Stimulated activated memory B cell treated with anti-CD40 and anti-IgM and Interleukin-4, amounts not matched to agents 10 μg/mL and 1 μg/mL and 100 μg/mL, for 72 hours (primary cell): ENCODE measurements at places on chromosomes 11 and 22.

- peak; percentile 31 for ATAC-seq
These were observed 34.2 kb upstream of the CACNG2 start for GRCh38 chr22:36737776-36738175.

DNA sequence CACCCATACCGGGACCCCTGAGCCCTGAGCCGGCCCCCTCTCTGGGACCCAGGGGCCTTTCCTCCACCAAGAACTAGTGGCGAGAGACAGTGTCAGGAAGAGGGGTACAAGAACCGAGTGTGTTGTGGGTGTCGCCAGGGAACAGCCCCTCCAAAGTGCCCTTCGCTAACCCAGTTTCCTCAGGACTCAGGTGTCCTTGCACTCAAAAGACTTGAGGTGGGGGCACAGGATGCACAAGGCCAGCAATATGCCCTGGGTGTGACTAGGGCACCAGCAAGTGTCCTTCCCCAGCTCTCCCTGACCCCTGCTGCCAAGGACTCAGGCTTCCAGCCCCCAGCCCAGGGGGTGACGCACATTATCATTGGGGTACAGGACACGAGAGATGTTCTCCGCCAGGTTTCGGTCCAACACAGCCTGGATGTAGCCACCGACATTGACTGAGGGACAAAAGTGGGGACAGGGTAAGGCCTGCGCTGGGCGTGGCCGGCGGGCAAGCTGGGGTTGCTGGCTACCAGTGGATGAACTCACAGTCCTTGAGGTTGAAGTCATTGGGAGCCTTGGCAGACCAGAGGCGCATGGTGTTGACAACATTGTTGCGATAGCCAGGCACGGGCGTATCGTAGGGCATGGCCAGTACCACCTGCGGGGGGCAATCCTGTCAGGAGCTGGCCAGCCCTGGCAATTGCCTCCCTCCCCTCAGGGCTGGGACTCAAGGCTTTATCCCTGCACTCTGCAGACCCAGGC, 4.7 kb downstream of the PYGM start:
- ATAC-seq: no peak

- no peak for ATAC-seq
These were observed 14.5 kb downstream of the CARS1 start for GRCh38 chr11:3042496-3043314.

GRCh38 chr11:64803158-64803845, at the start of gene MAP4K2:
TSS of gene MAP4K2 (minus strand) at chr11:64803214. CDS start at chr11:64803149, 65 bp downstream.
- ATAC-seq: peak; percentile 89

DNA sequence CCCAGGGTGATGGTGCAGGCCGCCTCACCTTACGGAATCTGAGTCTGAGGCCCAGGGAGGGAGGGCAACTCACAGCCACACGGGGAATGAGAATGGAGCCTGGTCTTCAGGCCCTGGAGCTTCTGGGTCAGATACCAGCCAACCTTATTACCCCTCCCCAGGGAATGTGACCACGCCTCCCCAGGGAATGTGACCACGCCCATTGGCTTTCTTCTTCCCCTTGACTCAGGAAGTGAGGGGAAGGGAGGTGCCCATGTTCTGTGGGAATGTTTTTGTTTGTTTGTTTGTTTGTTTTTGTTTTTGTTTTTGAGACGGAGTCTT, 57.5 kb upstream of the RBFOX2 start:
- ATAC-seq: no peak

DNA sequence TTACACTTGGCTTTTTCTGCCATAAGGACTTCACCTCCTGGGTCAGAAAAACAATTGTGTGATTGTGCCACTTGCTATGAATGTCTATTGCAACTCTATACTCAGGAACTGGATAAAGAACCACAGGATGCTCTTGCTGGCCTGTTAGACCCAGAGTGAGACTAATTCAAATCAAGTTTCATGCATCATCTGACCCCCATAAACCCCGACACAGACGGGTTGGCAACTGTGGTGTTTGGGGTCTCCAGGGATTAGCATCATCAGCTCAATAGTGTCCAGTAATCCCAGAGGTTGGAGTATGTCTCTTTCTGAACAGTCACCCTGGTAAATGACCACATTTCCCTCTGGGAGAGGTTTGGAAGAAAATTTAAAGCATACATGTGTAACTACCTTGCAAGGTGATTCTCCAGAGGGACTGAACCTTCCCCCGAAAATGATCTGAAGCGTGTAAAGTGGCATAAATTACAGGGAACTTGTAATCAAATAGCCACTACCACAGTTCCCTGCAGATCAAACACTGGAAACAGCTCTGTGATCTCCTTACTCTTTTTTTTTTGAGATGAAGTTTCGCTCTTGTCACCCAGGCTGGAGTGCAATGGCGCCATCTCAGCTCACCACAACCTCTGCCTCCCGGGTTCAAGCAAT, 1097.6 kb downstream of the TBC1D22A start:
- no peak for ATAC-seq

GRCh38 chr11:117281159-117281558, 10.0 kb upstream of the BACE1-AS start:
- ATAC-seq: no peak

- ATAC-seq: no peak
These were observed 15.8 kb downstream of the BLID start for GRCh38 chr11:122100037-122100755.

- ATAC-seq: no peak
These were observed 498.8 kb downstream of the TMEM135 start for GRCh38 chr11:87536565-87536964.

- ATAC-seq: no peak
These were observed 66.1 kb downstream of the NFAM1 start for GRCh38 chr22:42365942-42366695.

DNA sequence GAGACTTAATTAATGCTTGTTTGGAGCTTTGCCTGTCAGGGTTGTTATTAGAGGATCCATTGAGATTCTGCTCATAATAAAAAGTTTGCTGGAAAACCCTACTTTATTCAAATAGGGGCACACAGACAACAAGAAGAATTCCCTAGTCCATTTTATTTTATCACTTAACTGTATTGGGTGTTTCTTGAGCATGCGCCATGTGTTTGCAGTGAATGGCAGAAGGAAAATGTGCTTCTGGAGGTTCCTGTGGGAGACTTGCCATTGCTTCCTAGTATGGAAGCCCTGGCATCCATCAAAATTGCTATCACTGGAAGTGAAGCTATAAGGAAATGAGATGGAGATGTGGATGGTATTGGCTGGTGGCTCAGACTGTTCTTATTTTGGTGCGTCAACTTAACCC, 106.6 kb upstream of the GALNT18 start:
- ATAC-seq: no peak

DNA sequence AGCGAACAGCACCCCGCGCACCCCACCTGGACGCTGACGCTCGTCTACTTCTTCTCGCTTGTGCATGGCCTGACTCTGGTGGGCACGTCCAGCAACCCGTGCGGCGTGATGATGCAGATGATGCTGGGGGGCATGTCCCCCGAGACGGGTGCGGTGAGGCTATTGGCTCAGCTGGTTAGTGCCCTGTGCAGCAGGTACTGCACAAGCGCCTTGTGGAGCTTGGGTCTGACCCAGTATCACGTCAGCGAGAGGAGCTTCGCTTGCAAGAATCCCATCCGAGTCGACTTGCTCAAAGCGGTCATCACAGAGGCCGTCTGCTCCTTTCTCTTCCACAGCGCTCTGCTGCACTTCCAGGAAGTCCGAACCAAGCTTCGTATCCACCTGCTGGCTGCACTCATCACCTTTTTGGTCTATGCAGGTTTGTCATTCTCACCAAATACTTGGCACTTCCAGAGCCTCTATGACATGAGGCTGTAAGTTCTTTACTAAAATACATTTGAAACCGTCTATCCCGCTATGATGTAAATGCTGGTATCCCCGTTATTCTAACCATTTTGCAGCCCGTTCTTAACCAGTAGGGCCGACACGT, 535 bp downstream of the AQP11 start:
- ATAC-seq: peak; percentile 54

- ATAC-seq: no peak
These were observed 677.2 kb upstream of the TENM4 start for GRCh38 chr11:80118073-80118472.

- ATAC-seq: peak; percentile 50
These were observed 643 bp downstream of the TIGD3 start for GRCh38 chr11:65355013-65355775.

DNA sequence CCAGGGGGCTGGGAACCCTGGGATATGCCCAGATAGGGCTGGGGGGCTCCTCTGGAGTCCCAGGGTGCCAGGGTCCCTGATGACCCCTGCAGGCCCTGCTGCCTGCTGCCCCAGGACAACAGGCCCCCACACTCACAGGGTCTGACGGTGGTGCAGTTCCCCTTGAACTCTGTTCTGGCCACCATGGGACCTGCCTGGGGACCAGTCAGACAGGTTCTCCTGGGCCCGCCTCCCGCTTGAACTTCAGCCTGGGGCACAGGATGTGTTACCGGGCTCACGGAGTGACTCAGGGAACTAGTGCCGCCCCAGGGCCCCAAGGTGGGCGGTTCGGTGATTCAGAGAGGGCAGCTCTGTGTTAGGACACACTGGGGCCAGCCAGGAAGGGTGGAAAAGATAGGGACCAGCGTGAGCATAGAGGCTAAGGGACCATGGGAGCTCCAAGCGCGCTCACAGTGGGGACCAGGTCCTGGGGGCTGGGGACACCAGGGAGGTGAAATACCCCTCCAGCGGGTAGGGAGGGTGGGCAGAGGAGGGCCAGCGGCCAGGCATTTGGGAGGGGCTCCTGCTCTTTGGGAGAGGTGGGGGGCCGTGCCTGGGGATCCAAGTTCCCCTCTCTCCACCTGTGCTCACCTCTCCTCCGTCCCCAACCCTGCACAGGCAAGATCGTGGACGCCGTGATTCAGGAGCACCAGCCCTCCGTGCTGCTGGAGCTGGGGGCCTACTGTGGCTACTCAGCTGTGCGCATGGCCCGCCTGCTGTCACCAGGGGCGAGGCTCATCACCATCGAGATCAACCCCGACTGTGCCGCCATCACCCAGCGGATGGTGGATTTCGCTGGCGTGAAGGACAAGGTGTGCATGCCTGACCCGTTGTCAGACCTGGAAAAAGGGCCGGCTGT, 21.5 kb upstream of the TXNRD2 start:
- ATAC-seq: no peak

- ATAC-seq: no peak
These were observed 39.0 kb upstream of the AKIP1 start for GRCh38 chr11:8871962-8872361.

- peak; percentile 38 for ATAC-seq
These were observed 110.8 kb downstream of the CEP164 start for GRCh38 chr11:117438371-117439000.
